ENCODE measurements at places on chromosomes 4 and X.

GRCh38 chr4:102715057-102715456 is 45.7 kb downstream of the MANBA start:
- DNase-seq, result no peak

DNA sequence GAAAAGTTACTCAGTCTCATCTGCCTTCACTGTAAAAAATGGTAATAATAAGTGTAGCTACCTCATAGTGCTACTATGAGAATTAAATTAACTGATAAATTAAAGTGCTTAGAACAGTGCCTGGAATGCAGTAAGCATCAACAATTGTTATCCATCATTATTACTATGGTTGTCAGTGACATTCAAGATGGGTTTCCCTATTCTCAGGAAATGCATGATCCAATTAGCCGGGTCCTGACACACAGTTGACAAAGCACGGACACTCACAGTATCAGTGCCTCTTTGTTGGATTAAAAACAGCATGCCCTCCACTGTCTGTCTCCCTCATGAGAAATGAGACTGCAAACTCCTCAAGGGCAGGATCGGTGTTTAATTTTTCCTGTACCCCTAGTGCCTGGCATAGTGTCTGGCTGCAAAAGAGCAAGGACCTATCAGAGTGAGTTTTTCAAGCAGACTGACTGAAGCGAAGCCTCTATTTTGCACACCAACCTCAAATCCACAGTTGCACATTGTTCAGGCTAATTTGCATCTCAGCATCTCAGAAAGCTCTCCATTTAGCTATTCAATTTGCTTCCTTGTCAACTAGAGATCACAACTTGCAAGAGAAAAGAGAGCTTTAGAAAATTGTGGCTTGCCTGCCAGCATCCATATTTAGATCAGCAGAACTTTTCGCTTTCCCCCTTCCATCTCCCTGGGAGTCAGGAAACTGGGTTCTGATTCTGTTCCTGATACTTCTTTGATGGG is 122.9 kb downstream of the LDB2 start:
- no peak for DNase-seq

- no peak for DNase-seq
Observed at GRCh38 chr4:8642651-8643321, 50.2 kb downstream of the CPZ start.

- DNase-seq, result peak; percentile 77
Observed at GRCh38 chr4:94525993-94526728, 74.4 kb downstream of the PDLIM5 start.

DNA sequence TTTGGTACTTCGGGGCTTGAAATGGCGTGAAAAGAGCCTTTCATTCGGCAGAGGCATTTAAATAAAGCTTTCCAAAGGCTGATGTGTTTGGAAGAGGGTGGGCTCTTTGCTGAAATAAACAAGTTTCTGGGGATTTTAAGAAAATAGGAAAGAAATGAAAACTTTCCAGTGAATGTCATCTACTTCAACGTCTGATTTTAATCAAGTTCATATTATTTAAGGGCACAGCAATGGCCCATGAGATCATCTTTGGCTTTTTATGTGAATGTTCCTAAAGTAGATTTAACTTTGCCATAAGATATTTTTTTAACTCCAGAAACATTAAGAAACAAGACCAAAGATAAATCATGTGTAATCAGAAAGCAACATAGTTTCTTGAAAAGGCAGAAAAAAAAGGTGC is 69.8 kb upstream of the TTC29 start:
- peak; percentile 57 for DNase-seq

DNA sequence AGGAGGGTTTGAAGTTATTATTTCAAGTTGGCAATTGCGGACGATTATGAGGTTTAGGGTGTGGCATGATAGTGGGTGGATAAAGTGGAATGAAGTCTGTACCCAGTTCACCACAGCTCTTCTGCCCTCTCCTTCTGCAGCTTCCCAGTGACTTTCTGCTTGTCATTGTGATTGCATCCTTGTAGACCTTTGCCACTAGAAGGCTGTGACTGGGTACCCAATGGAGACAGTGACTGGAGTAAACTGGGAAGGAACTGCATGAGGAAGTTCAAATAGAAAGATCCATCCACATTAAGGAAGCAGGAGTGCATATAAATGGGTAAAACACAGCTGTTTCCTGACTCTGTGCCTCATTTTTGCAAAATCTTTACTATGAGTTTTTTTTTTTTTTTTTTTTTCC is 53.5 kb upstream of the SPANXN3 start:
- no peak for DNase-seq

DNA sequence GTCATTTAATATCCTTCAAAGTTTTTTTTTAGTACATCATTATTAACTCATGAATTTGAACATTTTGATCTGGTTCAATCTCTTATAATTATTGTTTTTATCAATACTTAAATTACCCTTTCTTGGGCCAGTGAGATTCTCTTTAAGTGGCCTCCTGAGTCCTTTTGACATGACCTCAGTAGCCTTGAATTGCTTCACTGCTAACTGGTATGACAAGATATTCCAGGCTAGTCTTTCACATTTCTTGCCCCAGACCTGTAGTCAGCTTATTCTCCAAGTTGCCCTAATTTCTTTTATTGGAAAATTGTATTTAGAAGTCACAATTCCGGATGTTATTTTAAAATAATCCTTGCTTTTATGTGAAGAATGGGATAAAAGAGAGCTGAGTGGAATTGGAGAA is 35.4 kb upstream of the FBXW7 start:
- DNase-seq, result no peak

DNA sequence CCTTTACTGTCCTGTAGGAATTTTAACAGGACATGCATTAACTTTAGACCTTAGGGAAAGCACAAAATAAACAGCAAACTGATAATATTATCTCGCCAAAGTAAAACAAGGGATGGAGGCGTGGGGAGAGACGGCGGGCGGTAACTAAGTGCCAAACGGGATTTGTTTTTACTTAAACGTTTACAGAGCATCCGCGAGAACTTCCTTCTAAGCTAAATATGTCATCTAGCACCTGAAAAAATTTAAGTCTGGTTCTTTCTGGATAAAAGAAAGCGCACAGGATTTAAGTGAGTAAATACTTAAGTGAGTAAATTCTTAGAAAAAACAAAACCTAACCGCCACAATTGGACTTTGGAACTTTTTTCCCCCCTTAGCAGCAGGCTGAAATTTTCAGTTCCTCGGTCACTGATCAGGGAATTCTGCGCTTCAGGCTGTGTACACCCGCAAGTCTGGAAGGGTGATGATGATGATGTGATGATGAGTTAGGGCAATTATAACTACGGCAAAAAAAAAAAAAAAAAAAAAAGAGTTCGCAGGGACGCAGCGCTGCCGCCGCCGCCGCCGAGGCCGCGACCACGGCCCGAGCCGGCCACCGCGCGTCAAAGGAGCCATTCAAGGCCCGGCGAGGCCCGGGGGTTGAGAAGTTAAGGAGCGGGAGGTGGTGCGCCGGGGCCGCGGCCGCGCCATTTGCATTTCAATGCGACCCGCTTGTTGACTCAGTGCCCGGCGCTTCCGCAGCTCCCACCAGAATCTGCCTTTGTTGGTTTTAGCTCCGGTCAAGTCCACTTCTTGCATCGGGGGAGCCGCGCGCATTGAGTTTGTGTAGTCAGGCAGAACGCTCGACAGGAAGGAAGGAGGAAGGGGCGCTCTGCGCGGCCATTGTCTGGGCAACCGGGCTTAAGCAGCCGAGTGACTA is 108.8 kb downstream of the SPRY1 start:
- DNase-seq, result peak; percentile 41

DNA sequence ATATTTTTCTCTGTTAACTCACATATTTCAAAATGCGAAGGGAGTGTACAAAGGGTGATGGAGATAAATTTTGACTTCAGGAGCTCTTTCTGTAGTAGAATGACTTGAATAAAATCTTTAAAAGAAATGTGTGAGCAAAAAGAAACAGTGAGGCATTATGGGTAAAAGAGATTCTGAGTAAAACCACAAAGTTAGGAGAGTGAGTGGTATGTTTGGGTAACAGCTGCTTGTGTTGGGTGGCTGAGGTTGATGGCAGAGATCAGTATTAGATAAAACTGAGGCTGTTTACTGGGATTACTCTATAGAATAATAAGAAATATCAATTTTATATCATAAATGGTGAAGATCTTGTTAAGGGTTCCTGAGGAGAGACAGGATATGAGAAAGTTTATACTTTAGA is 434.2 kb upstream of the AMOT start:
- DNase-seq, result no peak

DNA sequence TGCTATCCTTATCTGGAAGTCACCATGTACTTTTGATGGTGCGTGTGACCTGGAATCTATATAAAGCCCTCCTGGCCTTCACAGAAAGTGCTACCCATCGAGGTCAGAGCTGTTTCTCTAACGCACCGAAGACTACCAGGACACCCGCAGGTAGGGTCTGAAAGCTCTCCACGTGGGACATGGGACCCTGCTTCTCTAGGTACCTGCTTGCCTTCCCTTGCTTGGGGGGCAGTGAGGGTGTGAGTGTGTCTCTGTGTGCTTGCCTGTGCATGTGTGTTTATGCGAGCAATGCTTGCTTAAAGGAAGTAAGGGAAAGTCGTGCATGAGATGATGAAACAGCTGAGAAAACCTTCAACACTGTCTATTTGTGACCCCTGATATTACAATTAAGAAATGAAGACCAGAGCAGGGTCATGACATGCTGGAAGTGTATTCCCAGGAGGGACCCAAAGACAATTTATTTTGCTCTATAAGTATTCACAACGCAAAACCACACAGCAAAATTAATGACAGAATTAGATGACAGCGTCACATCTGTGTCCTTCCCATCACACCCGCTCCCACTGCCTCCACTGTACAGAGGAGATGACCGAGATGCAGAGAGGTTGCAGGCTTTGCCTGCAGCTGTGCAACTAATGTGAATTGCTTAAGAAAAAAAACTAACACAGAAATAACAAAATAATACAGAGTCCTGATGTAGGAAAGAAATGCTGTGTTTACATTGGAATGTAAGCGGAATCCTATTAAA is 76.4 kb upstream of the HELT start:
- no peak for DNase-seq

DNA sequence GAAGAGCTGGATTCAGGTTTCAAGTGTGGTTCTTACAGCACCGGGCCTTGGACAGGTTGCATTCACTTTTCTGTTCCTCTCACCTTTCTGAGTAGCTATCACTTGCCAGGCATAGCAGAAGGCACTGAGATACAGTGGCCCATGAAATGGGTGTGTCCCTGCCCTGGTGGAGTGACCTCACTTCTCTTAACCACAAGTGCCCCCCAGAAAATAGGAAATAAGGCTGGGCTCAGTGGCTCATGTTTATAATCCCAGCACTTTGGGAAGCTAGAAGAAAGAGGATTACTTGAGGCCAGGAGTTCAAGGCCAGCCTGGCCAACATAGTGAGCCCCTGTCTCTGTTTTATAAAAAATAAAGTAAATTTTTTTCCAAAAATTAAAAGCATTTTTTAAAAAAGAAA is 101.7 kb upstream of the KIT start:
- DNase-seq, result no peak

DNA sequence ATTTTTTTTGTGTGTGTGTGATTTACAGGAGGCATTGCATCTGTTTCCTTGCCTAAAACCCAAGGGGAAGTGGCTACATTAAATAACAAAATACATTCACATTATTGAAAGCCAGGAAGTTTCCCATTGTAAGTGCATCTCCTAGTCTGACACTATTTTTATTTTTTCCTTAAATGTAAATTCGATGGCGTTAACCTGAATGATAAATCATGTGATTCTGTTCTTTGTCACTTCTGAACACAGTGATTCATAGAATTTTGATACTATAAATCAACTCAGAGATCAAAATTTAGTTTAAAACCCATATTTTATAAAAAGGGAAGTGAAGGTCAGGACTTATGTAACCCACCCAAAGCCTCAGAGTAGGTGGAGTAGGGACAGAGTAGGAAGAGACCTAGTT is 258.1 kb downstream of the GABRG1 start:
- DNase-seq, result no peak

GRCh38 chr4:2825740-2826139 is 17.9 kb upstream of the ADD1 start:
- no peak for DNase-seq

DNA sequence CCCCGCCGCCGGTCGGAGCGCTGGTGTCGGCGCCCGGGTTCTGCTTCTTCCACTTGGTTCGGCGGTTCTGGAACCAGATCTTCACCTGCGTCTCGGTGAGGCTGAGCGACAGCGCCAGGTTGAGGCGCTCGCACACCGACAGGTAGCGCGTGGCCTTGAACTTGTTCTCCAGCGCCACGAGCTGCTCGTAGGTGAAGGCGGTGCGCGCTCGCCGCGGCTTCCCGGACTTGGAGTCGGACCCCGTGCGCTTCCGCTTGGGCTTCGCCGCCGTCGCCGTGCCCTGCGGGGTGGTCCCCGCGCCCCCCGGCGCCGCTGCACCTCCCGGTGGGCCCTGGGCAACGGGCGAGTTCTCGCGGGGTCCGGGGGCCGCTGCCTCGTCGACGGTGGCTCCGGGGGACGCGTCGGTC is 3.1 kb downstream of the NKX1-1 start:
- DNase-seq, result no peak

- no peak for DNase-seq
Observed at GRCh38 chr4:159484864-159485263, 382.0 kb downstream of the RAPGEF2 start.

- DNase-seq, result no peak
Observed at GRCh38 chr4:183591301-183591700, 67.7 kb downstream of the RWDD4 start.

DNA sequence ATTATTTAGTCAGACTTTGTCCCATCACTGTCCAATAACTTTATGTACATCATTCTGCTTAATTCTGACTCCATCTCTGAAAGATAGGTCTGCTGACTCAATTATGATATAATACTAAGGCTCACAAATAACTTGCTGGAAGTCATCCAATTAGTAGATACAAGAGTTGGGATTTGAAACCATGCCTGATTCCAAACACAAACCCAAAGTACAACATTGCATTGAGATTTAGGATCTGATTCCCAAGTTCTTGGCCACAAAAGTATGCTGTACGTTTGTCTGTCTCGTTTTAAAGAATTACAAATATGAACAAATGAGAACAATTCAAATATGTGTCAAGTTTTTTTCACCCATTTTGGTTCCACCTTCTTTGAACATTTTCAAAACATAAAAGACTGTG is 108.8 kb downstream of the AMELX start:
- DNase-seq, result no peak

DNA sequence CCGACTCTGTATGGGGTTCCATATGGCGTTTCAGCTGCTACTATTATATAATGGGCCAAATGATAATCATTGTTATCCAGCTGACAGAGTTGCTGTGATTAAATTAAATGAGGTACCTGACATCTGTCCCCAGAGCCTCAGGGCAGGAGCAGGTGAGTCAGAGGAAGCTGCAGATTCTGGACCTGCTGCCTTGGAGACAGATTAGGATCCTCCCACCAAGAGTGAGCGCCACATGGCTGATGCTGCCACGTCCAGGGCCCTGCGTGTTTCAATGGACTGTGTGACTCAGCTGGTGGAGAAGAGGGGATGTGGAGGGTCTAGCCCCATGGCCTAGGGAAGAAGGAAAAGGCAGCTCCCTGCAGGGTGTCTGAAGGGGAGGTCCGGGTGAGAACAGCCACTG is 28.3 kb upstream of the UXT start:
- no peak for DNase-seq

DNA sequence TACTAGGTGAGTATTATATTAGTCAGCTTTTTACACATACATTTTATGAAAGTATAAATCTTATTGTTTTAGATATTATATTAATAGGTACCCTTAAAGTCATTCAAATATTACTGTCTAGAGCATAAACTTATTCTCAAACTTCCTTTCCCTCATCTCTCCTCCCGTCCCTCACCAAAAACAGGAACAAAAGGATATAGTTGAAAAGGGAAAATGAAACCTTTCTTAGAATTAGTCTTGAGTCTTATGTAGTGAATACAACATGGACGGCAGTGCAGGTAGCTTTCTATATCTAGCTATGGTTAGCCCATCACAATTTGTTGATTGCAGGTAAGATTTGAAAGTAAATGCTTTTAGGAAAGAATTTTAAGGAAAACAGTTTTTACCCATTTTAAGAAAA is 65.6 kb downstream of the RBPJ start:
- no peak for DNase-seq

All from fibroblast of gingiva (primary cell).